ENCODE measurements at places on chromosomes 6 and 20. TPM values are rescaled to one million over a fixed set of nuclear protein-coding genes. Genes with fewer than 3 reads are reported as not detected.
A peak's percentile ranks its signal among the peaks of the same experiment; 100 is the strongest.

The SERPINB1 gene
- 33.5 TPM for total RNA-seq

The POPDC3 gene
- total RNA-seq: 129 TPM

The PSORS1C1 gene
- total RNA-seq: 0.21 TPM

The NRSN1 gene
- total RNA-seq: not detected

The GMNN gene
- total RNA-seq: 12.1 TPM

The RRAGD gene
- 22.7 TPM for total RNA-seq

The KLHDC3 gene
- total RNA-seq: 94.5 TPM

The LY6G6C gene
- total RNA-seq: not detected

The SPATS1 gene
- total RNA-seq: not detected

The HCRTR2 gene
- total RNA-seq: not detected

The DLK2 gene
- 3.3 TPM for total RNA-seq

The HAO1 gene
- not detected for total RNA-seq

The OXT gene
- total RNA-seq: not detected

DNA sequence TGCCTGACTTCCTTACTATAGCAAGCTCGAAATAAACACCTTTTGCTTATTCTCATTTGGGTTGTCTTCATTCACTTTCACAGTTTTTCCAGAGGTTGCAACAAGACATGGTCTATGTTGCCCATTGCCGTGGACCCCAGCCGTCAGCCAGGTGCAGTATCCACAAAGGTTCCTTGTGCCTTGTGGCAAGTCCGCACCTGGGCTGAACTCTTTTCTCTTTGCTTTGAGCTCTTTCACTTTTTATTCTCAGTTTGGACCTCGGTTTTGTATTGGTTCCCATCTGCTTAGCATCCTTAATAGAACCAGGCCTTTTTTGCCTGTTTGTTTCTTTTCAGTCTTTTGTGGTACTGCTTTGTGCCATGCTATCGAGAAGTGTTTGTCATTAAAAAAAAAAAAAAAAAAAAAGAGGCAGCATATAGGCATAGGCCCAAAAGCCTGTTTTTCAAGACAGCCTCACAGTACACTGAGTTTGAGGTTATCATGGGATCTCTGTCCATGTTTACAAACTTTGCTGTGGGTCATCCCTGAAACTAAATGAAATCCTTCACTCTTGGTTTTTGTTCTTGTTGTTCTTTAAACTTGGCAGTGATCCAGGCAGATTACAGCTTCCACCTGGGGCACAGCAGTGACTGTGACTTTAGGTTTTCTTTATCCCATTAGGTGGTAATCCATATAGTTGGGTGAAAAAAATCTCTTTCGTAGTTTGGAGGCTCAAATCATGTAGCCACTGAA lies 33.3 kb downstream of the GSTA3 start:
- DNase-seq: no peak

DNA sequence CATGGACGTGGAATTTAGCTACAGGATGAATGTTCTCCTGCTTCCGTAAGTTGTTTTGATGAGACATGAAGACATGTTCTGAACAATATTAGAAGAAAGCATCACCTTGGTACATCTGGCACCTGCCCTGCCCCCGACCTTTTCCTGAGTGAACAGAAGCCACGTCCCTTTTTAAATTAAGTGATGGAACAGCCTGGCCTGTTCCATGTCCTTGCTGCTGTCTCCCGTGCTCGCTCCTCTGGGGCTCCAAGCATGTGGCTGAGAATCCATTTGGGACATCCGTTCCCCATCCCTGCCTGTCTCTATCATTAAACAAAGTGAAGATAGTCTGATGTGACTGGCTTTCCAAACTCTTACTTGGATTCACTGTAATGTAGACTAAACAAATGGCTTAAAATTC lies 36.4 kb downstream of the ERMARD start:
- DNase-seq: no peak

- DNase-seq: no peak
These were observed 22.6 kb upstream of the MPC1 start for GRCh38 chr6:166405386-166405785.

DNA sequence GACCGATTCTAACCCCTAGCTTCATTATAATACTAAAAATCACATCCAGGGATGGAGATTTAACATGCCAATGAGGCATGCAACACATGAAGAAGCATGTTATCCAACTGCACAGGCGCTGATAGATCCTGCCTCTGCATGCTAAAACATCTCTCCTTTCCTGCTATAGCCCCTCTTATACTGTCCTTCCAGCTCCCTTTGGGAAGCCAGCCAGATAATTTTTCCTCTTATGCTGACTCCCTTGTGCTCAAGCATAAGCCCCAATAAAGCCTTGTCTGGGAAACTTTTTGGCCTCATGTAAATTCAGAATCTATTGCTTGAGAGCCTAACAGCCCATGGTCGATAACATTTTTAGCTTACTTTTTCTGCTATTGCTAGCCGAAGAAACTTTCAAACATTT lies 404.3 kb downstream of the EPM2A start:
- DNase-seq: no peak

DNA sequence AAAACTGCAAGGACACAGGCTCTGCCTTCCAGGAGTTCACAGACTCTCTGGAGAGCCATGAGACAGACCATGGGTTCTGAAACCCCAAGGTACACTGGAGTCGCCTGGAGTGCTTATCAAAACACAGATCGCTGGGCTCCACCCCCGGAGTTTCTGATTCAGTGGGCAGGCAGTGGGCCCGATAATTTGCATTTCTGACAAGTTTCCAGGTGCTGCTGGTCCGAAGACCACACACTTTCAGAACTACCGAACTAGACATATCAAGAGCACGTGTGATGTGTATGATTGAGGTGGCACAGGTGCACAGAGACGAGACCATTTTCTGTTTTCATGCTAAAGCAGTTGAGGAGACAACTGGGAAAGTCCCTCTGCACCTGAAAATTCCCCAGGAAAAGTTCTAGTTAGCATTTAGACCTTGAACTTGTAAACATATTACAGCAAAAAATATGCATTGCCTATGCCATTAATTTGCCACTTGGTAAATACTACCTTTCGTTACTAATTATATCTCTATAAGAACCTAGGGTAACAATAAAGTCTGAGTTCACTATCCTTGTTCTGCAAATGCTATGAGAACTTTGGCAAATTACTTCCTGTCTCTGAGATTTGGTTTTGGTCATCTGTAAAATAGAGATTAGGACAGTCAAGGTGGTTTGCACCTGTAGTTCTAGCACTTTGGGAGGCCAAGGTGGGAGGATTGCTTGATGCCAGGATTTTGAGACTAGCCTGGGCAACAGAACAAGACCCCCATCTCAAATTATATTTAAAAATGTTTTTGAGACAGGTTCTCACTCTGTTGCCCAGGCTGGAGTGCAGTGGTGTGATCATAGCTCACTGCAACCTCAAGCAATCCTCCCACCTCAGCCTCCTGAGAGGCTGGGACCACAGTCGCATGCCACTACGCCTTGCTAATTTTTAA lies 14.3 kb upstream of the PIM1 start:
- no peak for DNase-seq

- DNase-seq: no peak
These were observed 79.0 kb downstream of the ALDH8A1 start for GRCh38 chr6:134870677-134871498.

- no peak for DNase-seq
These were observed 21.8 kb upstream of the RAB23 start for GRCh38 chr6:57243954-57244353.

- no peak for DNase-seq
These were observed 13.9 kb downstream of the PI16 start for GRCh38 chr6:36968266-36968977.

DNA sequence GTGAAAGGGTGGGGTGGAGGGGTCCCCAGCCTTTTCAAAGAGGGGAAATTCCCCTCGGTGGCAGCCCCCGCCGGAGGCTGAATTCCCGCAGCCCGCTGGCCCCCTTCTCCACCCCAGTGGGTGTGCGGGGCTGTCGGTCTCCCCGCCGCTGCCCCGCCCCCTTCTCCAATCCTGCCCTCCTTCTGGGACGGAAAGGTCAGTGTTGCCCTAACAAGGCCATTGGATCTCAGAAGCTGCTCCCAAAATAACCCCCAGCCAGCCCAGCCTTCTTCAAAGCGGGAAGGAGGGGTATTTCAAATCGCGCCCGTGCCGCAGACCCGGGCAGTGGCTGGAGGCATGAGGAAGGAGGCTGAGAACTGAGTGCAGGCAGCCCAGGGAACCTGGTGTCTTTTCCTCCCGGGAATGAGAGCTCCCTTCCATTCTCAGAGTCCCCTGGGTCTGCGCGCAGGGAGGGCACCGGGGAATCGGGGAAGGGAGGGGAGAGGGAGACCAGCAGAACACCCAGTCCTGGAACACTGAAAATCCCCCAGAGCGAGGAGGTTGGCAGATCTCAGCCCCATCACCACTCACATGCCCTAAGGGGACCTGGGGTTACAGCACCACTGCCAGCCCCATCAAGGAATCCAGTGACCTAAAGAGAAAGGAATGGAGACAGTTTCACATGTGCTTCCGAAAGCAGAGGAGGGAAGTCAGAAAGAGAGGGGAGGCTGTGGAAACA lies at the start of gene JPH2:
TSS of gene JPH2 (minus strand) at position 135 of the 718 bp plus-strand sequence. CDS start 483 bp downstream, outside the sequence.
- peak; percentile 95 for DNase-seq

DNA sequence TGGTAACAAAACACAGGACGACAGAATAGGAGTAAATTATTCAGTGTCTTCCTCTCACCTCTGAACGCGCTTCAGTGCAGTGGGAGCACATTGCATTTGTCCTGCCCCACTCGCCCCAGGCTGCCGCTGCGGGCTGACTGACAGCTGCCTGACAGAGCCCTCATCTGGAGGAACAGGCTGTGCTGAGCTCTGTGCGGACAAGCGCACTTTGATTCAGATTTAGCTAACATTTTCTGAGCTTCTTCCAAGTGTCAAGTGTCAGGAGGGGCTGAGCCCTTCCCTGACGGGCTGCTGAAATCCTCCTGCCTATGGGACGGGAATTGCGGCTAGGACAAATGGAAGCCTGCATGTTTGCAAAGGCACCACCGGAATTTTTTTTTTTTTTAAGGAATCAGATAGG lies 383.0 kb upstream of the CDH4 start:
- DNase-seq: no peak

GRCh38 chr20:34861386-34862084 lies 11.1 kb downstream of the GGT7 start:
- peak; percentile 68 for DNase-seq

DNA sequence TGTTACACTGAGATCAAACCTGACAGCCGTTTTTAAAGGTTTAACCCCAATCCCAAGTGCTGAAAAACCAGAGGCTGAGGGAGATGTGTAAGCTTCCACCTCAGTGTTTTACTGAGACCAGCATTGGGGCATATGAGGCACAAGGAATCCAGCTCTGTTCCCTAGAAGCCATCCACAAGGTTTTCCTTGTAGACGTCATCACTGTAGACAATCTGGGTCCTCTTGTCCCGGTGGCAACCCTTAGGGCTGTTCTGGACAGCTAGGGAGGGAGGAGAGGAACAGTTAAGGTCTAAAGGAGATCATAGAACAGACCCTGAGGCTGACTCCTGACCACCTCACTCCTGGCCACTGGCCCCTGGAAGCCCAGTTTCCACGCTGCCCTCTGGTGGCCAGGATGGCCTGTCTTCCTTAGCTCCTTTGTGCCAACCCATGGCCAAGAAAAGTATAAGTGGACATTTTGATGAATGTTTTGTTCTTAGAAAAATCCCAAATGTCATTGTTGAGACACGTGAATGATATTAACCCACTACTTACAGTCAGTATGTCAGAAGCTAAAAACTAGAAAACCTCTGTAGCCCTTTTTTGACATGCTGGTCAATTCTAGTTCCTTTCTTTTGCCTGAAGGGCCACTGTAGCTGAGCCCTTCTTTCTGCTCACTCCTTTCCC lies 6.4 kb downstream of the CFB start:
- DNase-seq: peak; percentile 78

- DNase-seq: no peak
These were observed 33.2 kb downstream of the CDH22 start for GRCh38 chr20:46275091-46275490.

- DNase-seq: peak; percentile 22
These were observed 43.2 kb upstream of the CDH22 start for GRCh38 chr20:46351357-46352058.

DNA sequence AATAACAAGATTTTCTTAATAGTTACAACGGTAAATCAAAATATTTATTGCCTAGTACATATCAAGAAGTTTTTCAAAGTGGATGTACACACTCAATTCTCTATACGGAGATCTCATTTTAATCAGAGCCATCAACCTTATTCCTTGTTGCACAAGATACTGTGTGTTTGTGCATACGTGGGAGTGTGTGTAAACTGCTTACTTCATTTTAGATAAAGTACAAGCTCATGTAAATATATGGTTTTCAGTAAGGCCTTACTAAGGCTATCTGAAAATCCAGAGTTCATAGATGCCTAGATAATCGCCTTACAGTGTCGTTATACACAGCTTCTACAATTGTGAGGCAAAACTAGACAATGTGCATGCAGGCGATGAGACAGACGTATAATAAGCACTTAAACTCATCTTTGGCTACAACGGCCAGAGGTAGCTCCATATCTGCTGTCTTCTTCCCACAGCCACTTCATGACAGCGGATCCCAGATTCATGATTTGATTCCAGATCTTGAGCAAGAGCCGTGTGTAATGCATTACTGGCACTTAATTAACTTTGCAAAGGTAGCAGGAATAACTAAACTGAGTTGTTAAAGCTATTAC lies 2.5 kb downstream of the PERP start:
- no peak for DNase-seq

- DNase-seq: no peak
These were observed 23.2 kb downstream of the MAS1 start for GRCh38 chr6:159913862-159914564.

All from myocyte (in vitro differentiated cells).